GM20000 (cell line): ENCODE measurements at places on chromosomes 3 and 15.

GRCh38 chr3:104080088-104080626, 1286.6 kb upstream of the ALCAM start:
- no peak for DNase-seq

GRCh38 chr15:77639431-77639830, 6.7 kb upstream of the LINGO1 start:
- DNase-seq: no peak

- DNase-seq: no peak
Measured at GRCh38 chr15:74136540-74136813, 6.1 kb downstream of the ISLR2 start.

GRCh38 chr3:131713416-131714123, 210.8 kb upstream of the MRPL3 start:
- DNase-seq: no peak

- no peak for DNase-seq
Measured at GRCh38 chr3:134242649-134243617, 7.7 kb downstream of the RYK start.

- no peak for DNase-seq
Measured at GRCh38 chr3:172918165-172918564, 167.6 kb downstream of the ECT2 start.

- no peak for DNase-seq
Measured at GRCh38 chr3:174002543-174002942, 605.0 kb downstream of the NLGN1 start.

- DNase-seq: no peak
Measured at GRCh38 chr3:57041674-57042073, 18.8 kb upstream of the SPATA12 start.

GRCh38 chr3:57066471-57066870, 6.0 kb downstream of the SPATA12 start:
- DNase-seq: no peak

GRCh38 chr3:62261121-62261520, 112.2 kb downstream of the FEZF2 start:
- DNase-seq: no peak

DNA sequence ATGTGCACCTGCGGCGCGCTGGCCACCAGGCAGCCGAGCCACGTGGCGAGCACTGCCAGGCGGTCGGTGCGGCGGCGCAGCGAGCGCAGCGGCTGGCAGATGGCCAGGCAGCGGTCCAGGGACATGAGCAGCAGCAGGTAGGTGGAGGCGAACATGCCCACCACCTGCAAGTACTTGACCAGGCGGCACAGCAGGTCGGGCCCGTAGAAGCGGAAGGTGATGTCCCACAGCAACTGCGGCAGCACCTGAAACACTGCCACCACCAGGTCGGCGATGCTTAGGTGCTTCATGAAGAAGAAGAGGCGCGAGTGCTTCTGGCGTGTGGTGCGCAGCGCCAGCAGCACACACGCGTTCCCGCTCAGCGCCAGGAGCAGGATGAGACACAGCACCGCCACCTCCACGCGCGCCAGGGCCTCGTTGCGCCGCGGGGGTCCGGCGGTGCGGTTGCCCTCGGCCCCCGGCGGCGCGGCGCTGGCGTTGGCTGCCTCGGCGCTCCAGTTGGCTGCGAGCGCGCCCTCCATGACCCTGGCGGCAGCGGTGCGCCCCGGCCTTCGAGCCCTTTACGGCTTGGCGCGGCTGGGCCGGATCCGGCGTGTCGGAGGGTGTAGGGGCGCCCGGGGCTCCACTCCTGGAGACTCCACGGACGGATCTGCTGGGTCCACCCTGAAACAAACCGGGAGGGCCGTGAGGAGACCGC, 1.6 kb downstream of the OXTR start:
- peak; percentile 88 for DNase-seq

- DNase-seq: no peak
Measured at GRCh38 chr3:151412989-151413388, 28.4 kb upstream of the P2RY12 start.

DNA sequence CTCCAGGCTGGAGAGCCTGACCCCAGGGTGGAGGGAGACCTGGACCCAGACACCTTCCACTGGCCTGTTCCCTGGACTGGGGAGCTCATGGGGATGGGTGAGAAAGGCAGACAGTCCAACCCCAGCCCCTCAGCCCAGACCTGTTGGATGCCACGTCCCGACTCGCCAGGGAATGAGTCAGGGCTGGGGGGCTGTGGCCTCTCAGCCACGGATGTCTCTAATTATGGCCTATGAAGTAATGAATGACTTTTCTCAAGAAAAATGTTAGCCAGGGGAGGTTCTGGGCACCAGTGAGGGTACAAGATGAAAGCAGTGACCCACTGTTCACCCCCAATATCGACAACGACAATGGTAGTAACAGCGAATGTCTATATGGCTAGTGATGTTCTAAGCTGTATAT, 107.0 kb upstream of the RPL32 start:
- DNase-seq: no peak

DNA sequence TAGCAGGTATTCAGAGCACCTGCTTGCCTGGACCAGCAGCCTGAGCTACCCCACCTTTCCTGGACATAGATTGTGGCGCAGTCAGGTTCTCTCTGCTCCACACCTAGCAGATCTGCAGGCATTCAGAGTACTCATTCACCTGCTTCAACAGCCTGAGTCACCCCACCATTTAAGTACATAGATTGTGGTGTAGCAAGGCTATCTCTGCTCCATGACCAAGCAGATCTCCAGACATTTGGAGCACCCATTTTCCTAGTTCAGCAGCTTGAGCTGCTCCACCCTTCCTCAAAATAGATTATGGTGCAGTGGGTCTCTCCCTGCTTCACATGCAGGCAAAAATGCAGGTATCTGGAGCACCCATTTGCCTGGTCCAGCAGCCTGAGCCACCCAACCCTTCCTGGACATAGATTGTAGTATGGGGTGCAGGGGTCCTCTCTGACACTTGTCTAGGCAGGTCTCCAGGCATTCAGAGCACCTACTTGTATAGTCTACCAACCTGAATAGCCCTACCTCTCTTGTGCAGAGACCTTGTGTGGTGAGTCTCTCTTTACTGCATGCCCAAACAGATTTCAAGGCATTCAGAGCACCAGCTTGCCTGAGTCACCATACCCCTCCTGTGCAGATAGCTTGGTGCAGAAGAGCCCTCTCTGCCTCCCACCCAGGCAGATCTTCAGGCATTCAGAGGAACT, 466.0 kb upstream of the THBS1 start:
- DNase-seq: no peak

GRCh38 chr3:4680871-4681300, 187.7 kb downstream of the ITPR1 start:
- DNase-seq: no peak

DNA sequence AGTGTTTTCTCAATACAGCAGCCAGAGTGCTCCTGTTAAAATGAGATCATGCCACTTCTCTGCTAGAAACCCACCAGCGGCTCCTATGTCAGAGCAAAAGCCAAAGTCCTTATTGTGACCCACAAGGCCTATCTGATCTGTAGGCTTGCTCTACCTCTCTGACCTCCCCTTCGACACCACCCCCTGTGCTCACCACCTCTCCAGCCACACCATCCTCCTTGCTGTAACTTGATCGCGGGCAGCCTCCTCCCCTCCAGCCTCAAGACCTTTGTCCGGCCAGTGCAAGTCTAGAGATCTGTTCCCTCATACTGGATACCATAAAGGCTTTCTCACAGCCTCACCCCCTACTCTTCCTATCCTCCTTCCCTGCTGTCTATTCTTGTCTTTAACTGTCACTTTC, 1.9 kb upstream of the IGDCC4 start:
- DNase-seq: no peak

- DNase-seq: no peak
Measured at GRCh38 chr3:169158379-169158778, 505.1 kb downstream of the MECOM start.

DNA sequence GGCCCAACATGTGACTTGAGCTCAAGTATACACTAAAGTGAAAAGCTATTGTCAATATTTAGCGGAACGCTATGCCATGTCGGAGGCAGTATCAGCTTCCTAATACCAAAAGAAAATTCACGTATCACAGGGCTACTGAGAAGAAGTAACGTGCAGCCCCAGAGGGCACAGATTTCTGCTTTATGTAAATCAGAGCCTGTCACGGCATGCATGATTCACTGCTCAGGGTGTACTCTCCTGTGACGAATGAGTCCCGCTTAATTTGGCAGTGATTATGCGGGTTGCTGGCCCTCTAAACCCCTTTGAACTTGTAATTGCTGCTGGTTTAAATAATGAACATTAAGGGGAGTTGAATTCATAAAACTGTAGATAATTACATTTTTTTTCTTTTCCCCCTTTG, 85.3 kb downstream of the MEIS2 start:
- no peak for DNase-seq

DNA sequence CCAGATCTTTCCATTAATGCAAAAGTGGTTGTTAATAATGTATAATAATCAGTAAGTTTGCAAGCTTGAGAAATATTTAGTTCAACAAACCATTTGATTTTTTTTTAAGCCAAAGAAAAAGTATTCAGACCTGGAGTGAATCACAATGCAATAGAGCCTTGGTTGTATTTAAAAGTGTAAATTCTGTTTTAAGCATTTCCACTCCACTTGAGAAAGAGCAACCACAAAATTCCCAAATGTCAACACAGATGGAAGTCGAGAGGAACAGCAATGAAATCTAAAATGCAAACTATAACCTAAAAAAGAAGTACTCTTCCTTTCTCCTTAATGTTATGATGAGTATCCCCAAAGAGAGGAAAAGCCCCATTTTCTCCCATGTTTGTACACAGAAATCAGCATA, 20.2 kb downstream of the GBE1 start:
- DNase-seq: no peak

GRCh38 chr15:59550530-59550929, 61.1 kb upstream of the GCNT3 start:
- no peak for DNase-seq

DNA sequence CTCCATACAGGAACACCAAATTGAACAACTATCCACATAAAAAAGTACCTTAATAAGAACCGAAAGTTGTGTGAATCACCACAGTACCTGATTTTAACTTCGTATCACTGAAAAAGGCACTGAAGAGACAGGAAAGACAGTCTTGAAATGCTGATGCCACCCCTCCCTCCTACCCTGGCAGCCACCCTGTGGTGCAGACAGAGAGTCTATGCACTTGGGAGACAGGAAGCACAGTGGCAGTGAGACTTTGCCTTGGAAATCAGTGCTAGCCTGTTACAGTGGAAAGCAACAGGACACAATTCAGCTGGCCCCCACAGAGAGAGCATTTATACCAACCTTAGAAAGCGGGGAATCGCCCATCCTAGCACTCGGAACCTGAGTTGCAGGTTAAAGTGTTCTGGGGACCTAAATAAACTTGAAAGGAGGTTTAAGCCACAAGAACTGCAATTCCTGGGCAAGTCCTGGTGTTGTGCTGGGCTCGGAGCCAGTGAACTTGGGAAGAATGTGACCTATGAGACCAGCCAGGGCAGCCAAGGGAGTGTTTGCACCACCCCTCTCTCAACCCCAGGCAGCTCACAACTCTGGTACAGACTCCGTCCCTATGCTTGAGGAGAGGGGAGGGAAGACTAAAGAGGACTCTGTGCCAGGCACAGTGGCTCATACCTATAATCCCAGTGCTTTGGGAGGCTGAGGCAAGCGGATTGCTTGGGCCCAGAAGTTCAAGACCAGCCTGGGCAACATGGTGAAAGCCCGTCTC, 240.1 kb downstream of the ISL2 start:
- DNase-seq: no peak

- DNase-seq: no peak
Measured at GRCh38 chr3:101858464-101859030, 9.2 kb downstream of the NFKBIZ start.

- no peak for DNase-seq
Measured at GRCh38 chr3:127135241-127136023, 57.5 kb upstream of the PRR23E start.

DNA sequence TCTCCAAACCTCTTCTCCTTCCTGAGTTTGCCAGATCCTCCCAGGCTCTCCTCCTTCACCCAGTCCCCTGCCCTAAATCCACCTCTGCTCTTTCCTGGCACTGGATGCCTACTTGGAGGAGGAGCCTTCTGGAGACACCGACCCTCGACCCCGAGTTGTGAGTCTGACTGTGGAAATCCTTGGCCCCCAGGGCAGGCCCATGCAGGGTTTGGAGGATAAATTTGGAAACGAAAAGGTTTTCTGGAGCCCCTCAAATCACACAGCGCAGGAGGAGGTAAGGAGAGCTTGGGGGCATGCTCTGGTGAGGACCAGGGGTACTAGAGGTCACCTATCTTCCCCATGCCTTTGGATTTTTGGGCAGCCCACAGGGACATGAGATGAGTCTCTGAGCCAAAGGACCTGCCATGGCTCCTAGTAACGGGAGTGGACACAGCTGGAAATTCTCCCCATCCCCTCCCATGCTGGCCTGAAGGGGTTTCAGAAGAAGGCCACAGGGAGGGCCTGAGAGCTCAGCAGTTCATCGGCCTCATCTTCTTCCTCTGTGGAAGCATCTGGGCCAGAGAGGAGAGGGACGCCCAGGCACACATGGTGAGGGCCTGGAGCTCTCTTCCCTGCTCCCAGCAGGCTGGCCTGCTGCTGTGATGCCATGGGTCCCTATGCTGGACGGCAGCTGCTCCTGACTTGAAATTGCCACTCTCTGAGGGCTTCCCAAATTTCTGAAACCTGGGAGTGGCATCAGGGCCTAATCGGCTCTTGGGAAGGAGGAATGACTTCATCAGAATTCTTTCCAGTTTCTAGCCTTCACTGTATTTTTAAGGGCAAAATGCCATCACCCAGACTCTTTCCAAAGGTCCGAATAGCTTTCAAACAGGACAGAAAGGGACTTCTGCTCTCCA, 68.6 kb upstream of the ITGA11 start:
- DNase-seq: no peak

- peak; percentile 15 for DNase-seq
Measured at GRCh38 chr3:135106445-135106844, 311.4 kb downstream of the EPHB1 start.

- no peak for DNase-seq
Measured at GRCh38 chr3:138072796-138073195, 42.6 kb downstream of the DZIP1L start.

- DNase-seq: no peak
Measured at GRCh38 chr3:46981932-46982471, 2.5 kb downstream of the NBEAL2 start.

GRCh38 chr15:31485431-31485830, 158.8 kb downstream of the KLF13 start:
- no peak for DNase-seq

- DNase-seq: no peak
Measured at GRCh38 chr3:115859002-115859807, 235.9 kb downstream of the GAP43 start.

GRCh38 chr3:103813955-103814354, 1379.1 kb downstream of the ZPLD1 start:
- DNase-seq: no peak

- no peak for DNase-seq
Measured at GRCh38 chr15:91126080-91126479, 26.0 kb downstream of the SV2B start.

- no peak for DNase-seq
Measured at GRCh38 chr15:74451861-74452835, 8.8 kb downstream of the UBL7 start.

- DNase-seq: no peak
Measured at GRCh38 chr3:106317141-106318055, 448.6 kb upstream of the CBLB start.

GRCh38 chr3:9194509-9195184, 54.8 kb downstream of the SRGAP3 start:
- DNase-seq: no peak
